HepG2 (cell line): ENCODE measurements at places on chromosomes 11 and 22. TPM values are rescaled to one million over a fixed set of nuclear protein-coding genes. Genes with fewer than 3 reads are reported as not detected.

DNA sequence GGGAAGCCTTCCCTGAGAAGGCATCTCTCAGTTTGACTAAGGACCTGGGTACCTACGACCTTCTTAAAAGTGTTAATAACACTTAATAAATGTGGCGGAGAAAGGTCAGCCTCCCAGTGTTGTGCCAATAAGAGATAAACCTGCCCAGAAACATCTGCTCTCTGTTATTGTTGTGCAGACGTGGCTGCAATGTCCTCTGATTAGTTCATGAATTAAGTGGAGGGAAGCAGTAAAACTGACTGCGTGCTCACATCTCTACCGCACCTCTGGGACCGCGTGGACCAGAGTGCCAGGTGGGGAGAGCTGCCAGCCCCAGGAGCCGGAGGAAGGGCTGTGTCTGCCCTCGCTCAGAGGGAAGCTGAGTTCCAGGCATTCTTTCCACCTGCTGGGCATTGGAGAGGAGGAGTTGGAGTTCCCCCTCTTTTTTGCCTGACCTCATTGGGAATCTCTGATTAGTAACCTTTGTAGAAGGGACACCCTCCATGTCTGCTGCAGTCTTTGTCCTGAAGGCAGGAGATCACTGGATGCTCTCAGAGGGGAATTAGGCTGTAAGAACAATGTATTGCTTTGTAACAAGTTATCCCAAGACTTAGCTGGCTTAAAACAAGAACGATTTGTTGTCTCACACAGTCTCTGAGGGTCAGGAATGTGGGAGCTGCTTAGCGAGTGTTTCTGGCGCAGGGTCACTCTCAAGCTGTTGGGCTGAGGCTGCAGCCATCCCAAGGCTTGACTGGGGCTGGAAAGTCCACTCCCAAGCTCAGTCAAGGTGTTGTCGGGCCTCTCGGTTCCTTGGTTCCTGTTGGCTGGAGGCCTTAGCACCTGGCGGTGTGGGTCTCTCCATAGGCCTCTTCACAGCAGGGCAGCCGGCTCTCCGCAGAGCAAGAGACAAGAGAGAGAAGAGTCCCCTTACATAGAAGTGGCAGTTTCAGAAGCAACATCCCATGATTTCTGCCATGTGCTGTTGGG is 247.6 kb upstream of the TBCEL start:
- no peak for DNase-seq
- no peaks in the 10 kb centered on the region for H3K36me3 ChIP-seq
- peaks cover 10% of the 10 kb centered on the region; the same call in 2 of the 3 replicates for H3K27me3 ChIP-seq
- H3K27ac ChIP-seq, result no peak overlapping the region

DNA sequence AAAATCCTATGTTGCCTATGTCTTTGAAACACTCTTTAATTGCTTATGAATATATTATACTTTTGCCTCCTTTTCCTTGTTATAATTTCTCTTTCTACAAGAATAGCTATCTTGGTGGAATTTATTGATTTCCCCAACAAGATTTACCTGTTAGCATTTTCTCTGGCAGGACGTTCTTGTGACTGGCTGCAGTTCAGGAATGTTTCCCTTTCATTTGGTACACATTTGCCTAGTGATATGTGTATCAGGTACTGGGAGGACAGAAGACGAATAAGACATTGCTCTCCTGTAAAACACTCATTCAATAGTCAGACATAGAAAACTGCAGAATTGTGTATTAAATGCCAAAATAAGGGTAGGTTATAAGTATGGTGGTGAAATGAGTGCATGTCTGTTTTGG is 279.9 kb downstream of the FAT3 start:
- H3K27me3 ChIP-seq, result no peaks in the 10 kb centered on the region; the same call in 1 of the 2 replicates
- no peaks in the 10 kb centered on the region for H3K4me1 ChIP-seq
- no peaks in the 10 kb centered on the region for H3K36me3 ChIP-seq
- H3K4me3 ChIP-seq, result no peak overlapping the region
- DNase-seq, result no peak
- H3K27ac ChIP-seq, result no peak overlapping the region

DNA sequence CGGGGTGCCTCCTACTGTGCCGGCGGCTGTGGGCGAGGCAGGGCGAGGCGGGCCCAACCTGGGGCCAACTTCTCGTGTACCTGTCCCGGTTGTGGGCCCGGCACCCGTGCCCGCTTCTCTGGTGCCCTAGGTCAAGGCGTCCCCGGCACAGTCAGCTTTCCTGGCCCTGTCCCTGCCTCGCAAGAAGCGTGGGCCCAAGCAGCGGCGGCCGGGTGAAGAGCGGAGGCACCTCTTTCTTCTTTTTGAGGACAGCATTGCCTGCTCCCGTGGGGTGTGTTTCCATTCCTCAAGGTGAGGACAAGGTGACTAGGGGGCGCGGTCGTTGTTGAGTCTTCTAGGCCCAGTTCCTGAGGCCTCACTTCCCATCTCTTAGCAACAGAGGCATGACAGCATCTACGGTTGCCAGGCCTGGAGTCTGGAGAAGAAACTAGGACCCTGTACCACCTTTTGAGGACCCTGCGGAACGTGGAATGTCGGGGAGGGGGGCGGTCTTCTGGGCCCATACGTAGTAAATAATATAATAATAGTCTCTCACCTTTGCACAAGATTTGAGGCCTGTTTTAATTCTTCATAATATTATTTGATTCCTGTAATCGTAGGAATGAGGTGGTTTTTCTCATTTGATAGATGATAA is 418 bp downstream of the ACO2 start:
- peak overlapping the region; percentile 95 for H3K4me3 ChIP-seq
- H3K36me3 ChIP-seq, result peaks cover 10% of the 10 kb centered on the region
- peaks cover 63% of the 10 kb centered on the region for H3K4me1 ChIP-seq
- no peak for DNase-seq
- peak overlapping the region; percentile 98 for H3K27ac ChIP-seq
- no peaks in the 10 kb centered on the region; the same call in 2 of the 3 replicates for H3K27me3 ChIP-seq

DNA sequence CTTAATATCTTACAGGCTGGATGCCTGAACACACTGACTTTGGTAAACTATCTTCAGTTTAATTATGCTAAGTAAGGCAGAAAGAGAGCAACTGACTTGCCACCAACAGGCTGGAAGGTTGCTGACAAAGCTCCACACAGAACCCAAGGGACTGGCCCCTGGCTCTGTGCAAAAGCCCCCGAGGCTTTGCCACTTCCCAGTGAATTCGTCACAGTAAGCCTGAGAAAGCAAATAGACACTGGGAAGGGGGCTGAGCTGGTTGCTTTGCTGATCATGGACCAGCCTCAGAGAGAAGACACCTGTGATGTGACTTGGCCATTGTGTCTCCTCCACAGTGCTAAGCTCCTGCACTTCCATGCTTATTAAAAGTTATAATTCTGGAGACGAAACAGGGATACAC is 91.7 kb downstream of the BLID start:
- H3K4me1 ChIP-seq, result no peaks in the 10 kb centered on the region
- no peak overlapping the region for H3K4me3 ChIP-seq
- H3K36me3 ChIP-seq, result no peaks in the 10 kb centered on the region

DNA sequence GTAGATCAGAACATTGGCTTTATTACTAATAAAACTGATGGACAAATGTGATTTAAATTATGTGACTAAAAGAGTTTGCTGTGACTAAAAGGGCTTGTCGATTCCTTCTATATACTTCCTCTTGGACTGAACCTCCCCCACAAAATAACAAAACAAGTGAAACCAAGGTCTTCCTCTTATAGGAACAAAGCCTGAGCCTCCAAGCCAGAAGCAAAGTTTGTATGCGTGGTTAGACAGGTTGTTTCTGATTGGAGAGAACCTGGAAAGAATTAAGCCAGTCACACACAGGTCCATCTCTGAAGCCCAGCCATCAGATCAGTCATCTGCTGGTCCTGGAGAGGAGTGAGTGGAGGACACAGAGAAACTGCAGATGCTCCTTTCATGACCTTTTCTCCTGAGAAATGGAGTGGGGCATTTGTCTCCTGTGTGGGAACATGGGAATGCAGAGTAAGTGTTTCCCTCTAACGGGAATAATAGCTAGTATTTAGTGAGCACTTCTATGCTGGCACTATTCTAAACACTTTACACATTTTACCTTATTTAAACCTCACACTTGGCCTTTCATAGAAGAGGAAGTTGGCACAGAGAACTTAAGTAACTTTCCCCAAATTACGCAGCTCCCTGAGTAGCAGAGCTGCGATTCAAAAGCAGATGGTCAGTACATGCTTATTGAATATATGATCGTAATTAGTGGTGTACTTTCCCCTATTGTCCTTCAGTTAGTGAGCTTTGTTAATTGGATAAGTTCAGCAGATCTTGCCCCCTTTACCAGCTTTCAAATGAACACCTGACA is 77.1 kb downstream of the UVRAG start:
- no peak overlapping the region for H3K4me3 ChIP-seq
- no peak for DNase-seq
- no peak overlapping the region for H3K27ac ChIP-seq
- H3K27me3 ChIP-seq, result no peaks in the 10 kb centered on the region
- H3K4me1 ChIP-seq, result 0 out of 2 replicates have a peak, but pooled peaks cover 6% of the 10 kb centered on the region

- H3K4me1 ChIP-seq, result peaks cover 23% of the 10 kb centered on the region
- H3K4me3 ChIP-seq, result no peak overlapping the region
- peaks cover 6% of the 10 kb centered on the region for H3K36me3 ChIP-seq
- no peak overlapping the region for H3K27ac ChIP-seq
- DNase-seq, result no peak
Measured at GRCh38 chr11:16859651-16860050, 121.2 kb downstream of the C11orf58 start.

SCGB1D2 gene
- total RNA-seq, result not detected in 2 replicates

P2RX6 gene
- total RNA-seq, result 0.04 TPM in 1 of 2 replicates, not detected in the other

GALNT18 gene
- total RNA-seq, result 0.10 TPM in 1 of 2 replicates, not detected in the other
